H54 (cell line): ENCODE measurements at places on chromosomes 16 and 17.

GRCh38 chr17:79476074-79476652 lies 134.7 kb downstream of the RBFOX3 start:
- DNase-seq, result no peak

DNA sequence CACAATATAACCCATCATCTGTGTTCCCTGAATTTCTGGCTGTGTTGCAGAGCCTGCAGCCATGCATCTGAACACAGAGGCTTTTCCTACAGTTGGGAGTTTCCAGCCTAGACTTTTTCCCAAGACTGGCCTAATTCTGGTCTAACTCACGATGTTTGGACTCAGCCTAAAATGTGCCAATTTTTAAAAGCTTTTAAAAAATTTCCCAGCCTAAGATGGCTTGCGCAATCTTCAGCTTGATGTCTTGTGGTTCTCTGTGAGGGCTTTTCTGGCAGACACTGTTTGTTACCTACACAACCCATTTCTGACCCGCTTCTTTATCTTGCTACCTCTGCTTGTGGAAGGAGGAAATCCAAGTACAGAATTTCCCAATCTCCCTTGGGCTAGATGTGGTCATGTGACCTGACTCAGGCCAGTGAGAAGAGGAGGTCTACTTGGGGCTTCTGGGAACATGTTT lies 72.7 kb upstream of the GAS7 start:
- DNase-seq, result no peak

- no peak for DNase-seq
These were observed 16.1 kb upstream of the C16orf54 start for GRCh38 chr16:29761882-29762281.

GRCh38 chr17:76541739-76542454 lies 2.1 kb downstream of the PRCD start:
- DNase-seq, result no peak

GRCh38 chr17:5631958-5632590 lies 47.8 kb upstream of the NLRP1 start:
- no peak for DNase-seq
